ENCODE measurements at places on chromosomes 13 and 19. TPM values are rescaled to one million over a fixed set of nuclear protein-coding genes. Genes with fewer than 3 reads are reported as not detected.

Gene ATP8A2
- 3.9 TPM for polyA plus RNA-seq

DNA sequence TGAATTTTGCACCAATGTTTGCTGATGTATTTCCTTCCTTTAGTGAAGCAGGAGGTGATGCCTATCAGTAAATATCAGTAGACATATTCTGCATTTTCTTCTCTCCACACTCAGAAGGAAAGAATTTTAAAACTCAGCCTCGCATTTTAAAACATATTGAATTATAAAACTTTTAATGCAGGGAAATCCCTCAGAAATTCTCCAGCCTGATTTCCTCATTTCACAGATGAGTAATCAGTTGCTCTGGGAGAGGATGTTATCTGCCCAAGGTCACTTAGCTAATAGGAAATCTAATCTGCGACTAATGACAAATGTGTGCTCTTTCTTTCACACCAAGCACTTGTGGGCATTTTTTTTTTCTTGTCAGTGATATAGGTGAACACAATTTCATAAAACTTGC lies 320.6 kb downstream of the ITGBL1 start:
- DNase-seq: no peak

Gene CEACAM21
- not detected for polyA plus RNA-seq

- DNase-seq: no peak
Measured at GRCh38 chr19:35973487-35973886, 21.5 kb upstream of the SDHAF1 start.

Gene C19orf85
- not detected for polyA plus RNA-seq

DNA sequence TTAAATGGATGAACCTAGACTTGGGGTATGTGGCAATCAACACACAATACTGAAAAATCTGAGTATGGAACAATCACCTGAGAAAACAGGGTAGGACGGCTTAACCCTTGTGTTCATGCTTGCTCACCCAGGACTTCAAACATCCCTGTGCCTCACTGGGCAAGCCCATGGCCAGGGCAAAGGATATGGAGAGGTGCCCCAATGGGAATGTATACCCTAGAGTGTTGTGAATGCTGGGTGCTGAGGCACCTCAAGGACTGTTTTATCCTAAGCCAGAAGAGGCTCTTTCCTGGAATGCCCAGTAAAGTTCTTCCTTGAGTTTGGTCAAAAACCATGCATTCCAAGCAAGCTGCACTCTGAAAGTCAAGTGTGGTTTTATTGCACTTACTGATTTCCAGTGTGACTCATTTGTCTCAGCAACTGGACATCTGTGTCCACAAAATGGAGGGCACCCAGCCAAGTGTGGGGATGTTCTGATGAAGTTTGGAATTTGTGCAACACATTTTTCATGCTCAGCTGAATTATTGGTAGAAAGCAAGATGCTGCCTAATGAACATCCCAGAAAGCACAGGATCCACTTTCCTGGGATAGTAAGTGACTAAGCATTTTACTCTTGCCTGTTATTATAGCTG lies 531.3 kb downstream of the RFC3 start:
- peak; percentile 40 for DNase-seq

DNA sequence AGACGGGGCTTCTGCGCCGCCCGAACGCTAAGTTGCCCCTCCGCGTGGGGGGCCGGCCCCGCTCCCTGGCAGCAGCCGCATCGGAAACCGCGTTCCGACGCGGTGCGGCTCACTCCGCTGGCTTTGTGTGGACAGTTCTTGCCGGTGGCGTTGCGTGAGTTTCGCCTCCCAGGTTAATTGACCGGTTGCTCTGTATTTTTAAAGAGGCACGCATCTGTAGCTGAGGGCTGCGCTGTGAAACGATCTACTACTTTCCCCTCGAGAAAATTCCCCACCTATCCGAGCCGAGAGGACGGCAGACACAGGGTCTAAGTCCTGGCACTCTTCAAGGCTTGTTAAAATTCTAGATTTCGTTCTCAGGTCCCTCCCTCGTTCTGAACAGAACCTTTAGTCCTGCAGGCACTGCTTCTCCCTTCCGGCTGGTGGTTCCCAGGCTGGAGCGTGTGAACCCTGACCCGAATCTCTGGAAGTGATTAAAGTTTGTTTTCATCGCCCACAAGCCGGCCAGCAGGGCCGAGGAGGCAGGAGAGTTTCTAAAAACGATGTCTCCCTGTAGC lies 933 bp downstream of the ARHGEF7 start:
- DNase-seq: peak; percentile 71

DNA sequence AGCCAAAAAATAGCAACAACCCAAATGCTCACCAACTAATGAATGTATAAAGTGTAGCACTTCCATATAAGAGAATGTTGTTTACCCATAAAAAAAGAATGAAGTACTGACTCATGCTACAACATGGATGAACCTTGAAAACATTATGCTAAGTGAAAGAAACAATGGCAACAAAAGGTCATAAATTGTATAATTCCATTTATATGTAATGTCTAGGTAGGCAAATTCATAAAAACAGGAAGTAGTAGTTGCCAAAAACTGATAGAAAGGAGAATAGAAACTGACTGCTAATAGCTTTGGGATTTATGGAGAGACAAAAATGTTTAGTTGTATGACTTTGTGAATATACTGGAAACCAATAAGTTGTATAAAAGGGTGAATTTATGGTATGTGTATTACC lies 21.6 kb downstream of the MYCBP2 start:
- DNase-seq: no peak

Gene OR4F17
- not detected for polyA plus RNA-seq

Gene SLAIN1
- polyA plus RNA-seq: 6.0 TPM

DNA sequence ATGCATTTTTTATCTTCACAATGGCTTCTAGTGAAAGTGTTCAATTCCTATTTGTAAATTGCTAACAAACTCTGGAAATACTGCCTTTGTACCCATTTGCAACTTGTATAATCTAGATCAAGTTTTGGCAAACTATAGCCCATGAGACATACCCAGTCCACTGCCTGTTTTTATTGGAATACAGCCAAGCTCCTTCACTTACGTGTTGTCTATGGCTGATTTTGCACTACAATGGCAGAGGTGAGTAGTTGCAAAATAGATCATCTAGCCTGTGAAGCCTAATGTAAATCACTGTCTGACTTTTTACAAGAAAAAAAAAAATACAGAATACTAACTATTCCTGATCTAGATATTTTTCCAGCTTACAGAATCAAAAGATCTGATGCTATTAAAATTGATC lies 37.1 kb downstream of the DZIP1 start:
- no peak for DNase-seq

Gene PROZ
- 4.7 TPM for polyA plus RNA-seq

Gene VSTM1
- polyA plus RNA-seq: not detected

- DNase-seq: no peak
Measured at GRCh38 chr13:25982907-25983306, 68.9 kb downstream of the SHISA2 start.

- DNase-seq: peak; percentile 85
Measured at GRCh38 chr19:926589-927350, 935 bp downstream of the ARID3A start.

Gene ZNF534
- not detected for polyA plus RNA-seq

DNA sequence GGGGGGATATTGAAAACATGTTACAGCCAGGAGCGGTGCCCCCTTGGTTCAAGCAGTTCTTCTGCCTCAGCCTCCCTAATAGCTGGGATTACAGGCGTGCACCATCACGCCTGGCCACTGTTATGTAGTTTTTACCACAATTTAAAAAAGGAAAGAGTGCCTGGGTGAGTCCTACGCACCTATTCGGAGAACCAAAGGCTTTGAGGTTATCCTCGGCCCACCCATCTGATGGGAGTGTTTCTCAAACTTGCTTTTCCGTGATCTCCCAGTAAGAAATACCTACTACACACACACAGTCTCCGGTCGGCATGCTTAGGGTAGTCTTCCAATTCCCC lies 4.2 kb upstream of the GP6 start:
- DNase-seq: no peak

DNA sequence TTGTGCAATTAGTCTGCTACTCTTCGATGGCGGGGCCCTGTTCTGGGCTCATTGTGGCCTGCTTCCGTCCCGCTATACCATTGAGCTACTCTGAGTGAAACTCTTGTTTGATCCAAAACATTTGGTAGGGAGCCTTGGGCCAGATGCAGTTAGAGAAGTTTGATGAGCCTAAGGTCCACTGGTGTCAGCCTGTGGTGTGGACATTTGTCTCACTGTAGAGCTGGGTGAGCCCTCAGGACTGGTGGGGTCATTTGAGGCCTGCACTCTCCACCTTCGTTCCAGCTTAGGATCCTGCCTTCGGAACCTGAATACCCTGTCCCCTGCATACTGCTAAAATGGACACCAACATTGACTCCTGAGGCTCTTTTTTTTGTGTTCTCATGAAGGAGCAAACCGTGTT lies 6.9 kb downstream of the UBAC2 start:
- DNase-seq: no peak

Gene KRTDAP
- polyA plus RNA-seq: 0.97 TPM

Gene DCUN1D2
- polyA plus RNA-seq: 8.4 TPM

Gene C13orf42
- polyA plus RNA-seq: not detected

Gene ZNF560
- not detected for polyA plus RNA-seq

Gene GJA3
- polyA plus RNA-seq: 0.16 TPM

Gene STARD13
- 5.4 TPM for polyA plus RNA-seq

Gene C1QTNF9B
- polyA plus RNA-seq: 0.30 TPM

Gene ZNF726
- polyA plus RNA-seq: not detected

Gene CYP2B6
- 0.88 TPM for polyA plus RNA-seq

DNA sequence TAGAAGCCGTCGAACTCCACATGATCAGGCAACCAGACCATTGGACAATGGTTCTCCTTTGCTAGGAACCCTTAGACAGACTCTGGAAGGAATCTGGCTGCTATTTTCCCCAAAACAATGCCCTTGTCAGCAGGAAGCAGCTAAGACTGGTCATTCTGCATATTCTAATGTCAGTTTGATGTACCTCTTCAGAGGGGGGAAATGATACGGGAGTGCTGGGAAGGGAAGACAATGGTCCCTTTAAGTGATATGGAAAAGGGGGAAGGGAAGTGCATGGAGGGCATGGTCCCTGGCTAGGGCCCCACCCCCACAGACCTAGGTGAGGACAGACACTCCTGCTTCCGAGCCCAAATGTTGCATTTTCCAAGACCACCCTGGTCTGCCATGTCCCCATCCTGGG lies 389.0 kb upstream of the SLITRK6 start:
- no peak for DNase-seq

DNA sequence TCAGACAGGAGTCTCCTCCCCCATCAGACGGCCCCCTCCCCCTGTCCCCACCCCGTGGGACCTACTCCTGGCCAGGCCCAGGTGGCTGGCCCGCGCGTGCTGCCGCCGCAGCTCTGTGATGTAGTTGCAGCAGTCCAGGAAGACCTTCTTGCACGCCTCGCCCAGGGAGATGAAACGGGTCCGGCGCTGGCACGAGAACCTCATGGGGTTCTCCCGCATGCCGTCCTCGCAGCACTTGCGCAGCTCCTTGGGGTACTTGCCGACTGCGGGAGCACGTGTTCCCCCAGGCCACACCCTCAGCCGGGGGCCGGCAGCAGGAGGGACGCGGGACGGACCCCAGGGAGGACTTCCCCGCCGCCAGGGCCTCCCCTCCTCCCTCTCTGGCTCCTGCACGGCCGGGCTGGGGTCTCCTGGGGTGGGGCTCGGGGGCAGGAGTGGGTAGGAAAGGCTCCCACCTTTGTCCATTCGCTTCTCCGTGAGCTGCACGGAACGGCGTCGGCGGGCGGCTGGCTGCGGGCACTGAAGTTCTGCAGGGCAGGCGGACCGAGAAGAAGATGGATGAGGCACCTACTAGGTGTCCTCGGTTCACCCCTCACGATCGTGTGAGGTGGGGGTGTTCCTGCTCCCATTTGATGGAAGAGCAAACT lies 13.3 kb downstream of the C3 start:
- DNase-seq: no peak

DNA sequence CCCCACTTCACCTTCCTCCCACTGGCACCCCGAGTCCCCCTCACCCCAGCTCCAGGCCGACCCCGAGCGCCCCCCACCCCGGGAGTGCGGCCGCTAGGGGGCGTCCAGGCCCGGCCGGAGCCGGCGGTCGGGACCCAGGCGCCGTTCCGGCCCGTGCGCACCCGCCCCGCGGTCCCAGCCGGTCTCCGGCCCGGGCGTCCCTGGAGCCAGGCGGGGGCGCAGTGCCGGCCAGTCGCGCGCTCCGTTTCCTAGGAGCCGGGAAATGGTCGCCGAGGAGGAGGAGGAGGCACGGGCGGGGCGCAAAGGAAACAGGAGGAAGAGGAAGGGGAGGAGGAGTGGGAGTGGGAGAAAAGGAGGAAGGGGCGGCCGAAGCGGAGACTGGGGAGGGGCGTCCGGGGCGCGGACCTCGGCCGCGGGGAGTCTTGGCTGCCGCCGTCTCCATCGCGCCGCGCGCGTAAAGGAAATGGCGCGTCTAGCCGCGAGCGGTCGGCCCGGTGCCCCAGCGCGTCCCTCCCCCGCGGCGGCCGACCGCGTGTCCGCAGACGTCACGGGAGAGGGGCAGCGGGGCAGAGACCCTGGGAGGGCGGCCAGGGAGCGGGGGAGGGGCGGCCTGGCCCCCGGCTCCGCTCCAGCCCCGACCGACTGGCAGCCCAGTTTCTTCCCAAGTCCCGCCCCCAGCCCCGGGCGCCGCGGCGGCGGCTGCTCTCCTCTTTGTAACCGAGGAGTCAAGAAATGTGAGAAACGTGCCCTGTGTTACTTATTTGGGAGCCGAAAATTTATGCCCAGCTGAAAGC lies 1.1 kb upstream of the KCTD15 start:
- DNase-seq: peak; percentile 94

DNA sequence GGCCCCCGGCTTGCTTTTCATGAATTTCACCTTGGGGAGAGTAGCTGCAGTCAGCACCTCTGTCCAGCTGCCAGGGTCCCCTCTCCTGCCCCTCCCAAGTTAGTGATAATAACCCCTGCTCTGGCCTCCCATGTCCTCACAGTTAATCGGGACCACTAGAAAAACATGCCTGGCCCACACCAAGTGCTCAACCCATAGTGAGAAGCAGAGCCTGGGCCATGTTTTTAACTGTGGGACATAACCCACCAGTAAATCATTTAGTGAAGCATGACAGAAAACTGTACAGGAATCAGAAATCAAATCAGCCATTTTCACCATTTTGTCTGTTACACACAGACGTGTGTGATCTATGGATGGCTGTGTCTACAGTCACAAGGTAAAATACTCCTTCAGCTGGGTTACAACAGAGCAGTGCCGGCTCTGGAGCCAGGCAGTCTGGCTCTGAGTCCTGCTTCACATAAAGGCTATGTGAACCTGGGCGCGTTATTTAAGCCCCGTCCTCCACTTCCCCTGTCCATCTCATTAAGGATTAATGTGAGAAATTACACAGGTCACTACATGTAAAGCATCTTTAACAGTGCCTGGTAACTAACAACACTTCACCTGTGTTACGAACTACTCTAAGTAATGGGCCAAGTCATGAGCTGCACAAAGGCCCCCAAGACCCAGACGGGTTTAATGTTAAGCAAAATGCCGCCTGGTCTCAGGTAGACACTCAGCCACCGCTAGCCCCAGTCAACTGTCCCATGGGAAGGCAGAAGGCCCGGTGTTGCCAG lies 7.6 kb upstream of the ECH1 start:
- peak; percentile 18 for DNase-seq

Gene ZNF497
- polyA plus RNA-seq: 3.3 TPM

Gene SIGLECL1
- not detected for polyA plus RNA-seq

Gene B3GNT8
- 14.6 TPM for polyA plus RNA-seq

- DNase-seq: no peak
Measured at GRCh38 chr19:29524201-29524911, 1.4 kb upstream of the VSTM2B start.

GRCh38 chr19:7492142-7492541 lies 3.3 kb upstream of the PEX11G start:
- no peak for DNase-seq

Measured in hepatocyte (in vitro differentiated cells).